Activated CD8-positive, alpha-beta memory T cell treated with anti-CD3 and anti-CD28 coated beads, Interleukin-2, amount 50 U/mL, for 4 hours (primary cell): ENCODE measurements at places on chromosomes 16 and 17.

GRCh38 chr16:58021661-58022551, 3.6 kb upstream of the MMP15 start:
- DNase-seq = no peak

DNA sequence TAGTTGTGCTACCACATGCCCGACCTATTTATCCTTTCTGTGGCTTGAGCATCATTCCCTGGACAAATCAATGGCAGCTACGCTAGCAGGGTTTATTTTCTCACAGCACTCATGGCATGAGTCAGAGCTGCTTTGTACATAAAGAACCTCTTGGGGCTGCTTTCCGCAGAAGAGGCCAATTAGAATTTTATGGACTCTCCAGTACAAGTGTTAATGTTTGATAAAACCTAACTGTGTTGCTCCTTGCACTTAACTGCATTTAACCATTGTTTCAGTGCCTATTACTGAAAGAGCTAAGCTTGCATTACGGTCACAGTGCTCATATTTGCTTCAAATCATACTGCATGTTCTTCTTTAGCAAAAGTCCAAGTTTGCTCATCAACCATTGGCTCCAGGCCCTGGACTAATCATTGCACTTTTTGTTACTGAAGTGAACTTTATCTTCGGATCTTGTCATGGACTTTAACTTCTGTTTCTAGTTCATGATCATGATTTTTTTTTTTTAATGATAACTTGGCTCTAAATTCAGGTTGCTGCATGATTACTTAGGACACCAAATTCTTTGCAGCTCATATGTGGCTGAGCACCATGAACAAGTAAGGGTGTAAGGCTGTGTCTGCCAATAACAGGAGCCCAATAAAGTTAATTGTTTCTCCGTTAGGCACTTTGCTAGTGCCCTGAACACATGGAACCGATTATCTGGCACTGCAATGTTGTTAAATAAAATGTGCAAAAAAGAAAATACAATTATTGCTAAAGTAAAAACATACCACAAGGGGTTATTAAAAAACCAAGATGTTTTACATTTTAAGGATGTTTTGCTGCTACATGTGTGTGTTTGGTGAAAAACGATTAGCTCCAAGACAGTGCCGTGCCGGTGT, 492.2 kb downstream of the KCNJ2 start:
- DNase-seq = no peak

- no peak for DNase-seq
These were observed 65.1 kb downstream of the NOG start for GRCh38 chr17:56658648-56659047.

DNA sequence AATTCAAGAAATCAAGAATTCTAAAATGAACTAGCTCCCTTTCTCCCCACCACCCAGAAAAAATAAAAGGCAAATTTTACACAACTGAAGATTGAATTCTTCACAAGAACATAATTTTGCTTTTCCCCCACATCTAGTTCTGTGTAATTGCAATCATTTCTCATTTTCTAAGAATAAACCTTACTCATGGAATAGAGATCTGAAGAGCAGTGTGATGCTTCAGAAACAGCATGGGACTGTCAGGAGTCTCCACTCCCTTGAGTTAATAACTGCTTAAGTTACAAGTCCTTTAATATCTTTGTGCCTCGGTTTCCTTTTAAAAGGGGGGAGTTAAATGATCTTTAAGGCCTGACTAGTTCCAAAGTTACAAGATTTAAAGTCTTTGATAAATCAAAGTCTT, 53.7 kb downstream of the CACNG1 start:
- no peak for DNase-seq

- no peak for DNase-seq
These were observed 8.7 kb downstream of the ATXN1L start for GRCh38 chr16:71854369-71854948.

- DNase-seq = no peak
These were observed 625.1 kb downstream of the HS3ST4 start for GRCh38 chr16:26316683-26317464.

DNA sequence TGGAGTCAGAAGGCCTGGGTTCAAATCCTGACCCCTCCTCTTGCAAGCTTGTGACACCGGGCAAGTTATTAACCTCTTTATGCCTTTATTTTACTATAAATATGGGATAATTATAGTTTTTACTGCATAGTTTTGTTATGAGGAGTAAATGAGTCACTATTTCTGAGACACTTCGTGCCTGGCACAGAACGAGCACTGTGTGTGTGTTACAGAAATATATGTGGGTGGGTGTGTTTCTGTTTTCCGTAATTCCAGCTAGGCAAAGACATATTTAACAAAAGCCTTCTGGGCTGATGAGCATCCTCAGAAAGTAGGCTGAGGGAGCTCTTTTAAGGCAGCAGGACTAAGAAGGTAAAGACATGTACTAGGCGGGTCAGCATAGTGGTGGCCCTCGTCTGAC, 417.9 kb downstream of the MAF start:
- no peak for DNase-seq

GRCh38 chr16:72191551-72191950, 19.6 kb upstream of the PMFBP1 start:
- DNase-seq = no peak

GRCh38 chr17:32773856-32774694, 102.8 kb downstream of the MYO1D start:
- DNase-seq = no peak

DNA sequence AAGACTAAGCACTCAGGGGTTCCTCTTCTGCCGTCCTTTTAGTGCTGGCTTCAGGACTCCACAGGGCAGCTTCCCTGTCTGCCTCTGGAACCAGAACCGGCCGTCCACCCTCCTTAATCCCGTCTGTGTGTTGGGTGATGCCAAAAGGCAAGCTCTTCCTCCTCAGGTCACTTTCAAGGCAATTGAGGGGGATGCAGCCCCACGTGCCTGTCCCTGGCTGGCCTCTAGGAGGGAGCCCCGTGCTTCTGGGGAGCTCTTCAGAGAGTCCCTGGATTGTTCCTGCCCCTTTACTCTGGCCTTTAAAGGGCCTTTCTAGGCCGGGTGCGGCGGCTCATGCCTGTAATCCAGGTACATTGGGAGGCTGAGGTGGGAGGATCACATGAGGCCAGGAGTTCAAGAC, 77.1 kb downstream of the CRISPLD2 start:
- no peak for DNase-seq

- DNase-seq = no peak
These were observed 5.4 kb downstream of the HEATR3 start for GRCh38 chr16:50071075-50071671.

- no peak for DNase-seq
These were observed 264.3 kb downstream of the CPPED1 start for GRCh38 chr16:12539185-12539929.

DNA sequence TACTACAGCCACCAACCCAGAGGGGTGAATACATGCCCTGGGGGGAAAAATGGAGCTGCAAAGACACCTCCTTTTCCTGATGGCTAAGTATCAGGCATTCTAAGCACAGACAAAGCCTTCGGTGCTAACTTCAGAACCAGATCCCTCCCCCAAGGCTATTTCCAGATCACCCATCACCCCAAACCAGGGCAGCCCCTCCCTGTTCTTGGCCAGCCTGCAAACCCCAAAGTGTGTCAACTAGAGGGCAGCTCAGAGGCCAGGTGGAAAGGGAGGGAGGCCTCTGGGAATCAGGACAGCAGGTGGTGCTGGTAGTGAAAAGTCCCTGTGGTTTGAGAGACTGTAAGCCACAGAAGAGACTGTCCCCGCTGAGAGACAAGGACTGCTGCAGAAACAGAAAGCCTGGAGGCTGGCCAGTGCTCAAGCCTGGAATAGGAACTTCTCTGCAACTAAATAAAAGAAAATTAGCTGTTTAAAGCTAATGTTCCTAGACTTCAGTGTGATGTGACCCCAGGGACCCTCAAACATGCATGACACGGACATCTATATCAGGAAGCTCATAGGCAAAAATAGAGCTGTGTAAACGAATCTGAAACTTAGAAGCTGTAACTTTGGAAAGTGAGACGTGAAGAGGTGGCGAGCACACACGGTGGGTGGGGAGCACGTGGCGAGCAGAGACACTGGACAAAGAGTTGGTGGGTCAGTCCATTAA, 9.1 kb downstream of the TUBG1 start:
- DNase-seq = no peak

DNA sequence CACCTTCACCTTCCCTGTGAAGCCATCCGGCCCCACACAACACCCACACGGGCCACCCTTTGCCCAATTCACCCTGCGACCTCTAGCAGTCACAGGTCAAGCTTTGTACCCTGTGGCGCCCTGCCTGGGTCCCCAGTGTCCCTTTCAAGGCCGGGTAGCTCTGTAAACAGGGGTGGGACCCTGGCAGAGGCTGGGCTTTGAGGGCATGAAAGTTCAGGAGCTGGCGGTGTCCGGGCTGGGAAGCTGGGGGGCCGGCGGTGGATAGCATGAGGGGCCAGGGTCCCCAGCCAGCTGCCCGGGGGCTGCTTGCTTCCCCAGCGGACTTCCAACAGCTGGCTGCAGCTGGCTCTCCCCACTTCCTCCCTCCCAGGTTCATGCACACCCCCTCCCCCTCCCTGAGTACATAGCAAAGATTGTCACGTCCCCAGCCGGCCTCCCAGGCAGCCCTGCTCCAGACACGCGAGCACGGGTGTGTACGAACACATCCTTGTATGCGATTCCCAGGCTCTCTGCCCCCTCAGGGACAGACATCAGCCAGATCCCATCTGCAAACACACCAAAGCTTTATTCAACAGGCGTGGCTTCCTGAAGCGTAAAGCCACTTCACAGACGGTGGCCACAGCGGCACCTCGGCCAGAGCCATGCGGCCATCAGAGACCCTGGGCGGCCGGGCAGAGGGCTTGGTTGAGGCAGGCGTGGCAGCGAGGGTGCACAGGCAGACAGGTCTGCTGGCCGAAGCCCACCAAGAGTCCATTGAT, 8.2 kb downstream of the NTHL1 start:
- DNase-seq = no peak

DNA sequence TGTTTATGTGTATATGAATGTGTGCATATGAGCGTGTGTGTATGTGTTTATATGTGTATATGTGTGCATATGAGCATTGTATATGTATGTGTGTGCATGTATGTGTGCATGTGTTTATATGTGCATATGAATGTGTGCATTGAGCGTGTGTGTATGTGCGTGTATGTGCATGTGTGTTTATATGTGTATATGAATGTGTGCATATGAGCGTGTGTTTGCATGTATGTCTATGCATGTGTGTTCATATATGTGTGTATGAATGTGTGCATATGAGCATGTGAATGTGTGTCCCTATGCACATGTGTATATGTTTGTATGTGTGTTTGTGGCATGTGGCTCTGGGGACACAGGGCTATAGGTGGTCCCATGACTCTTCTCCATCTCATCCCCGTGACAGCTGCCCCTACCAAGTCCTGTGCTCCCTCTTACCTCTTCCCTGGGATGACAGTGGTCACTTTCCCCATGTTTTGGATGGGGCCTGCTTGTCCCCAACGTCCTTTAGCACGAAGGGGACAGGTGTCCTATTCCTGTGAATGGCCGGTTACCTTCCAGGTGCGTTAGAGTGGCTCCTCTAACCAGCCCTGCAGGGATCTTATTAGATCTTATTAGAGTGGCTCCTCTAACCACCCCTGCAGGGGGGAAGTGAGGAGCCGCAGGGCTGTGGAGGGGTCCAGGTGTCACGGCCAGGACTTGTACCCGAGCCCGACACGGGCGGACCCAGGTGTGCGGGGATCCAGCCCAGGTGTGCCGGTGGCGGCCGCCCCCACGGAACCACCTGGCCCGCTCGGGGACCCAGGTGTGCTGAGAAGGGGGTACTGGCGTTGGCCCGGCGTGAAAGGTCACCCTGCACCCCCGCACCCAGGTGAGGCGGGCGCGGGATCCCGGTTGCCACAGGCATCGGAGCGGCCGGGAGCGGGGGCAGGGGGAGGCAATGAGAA, 105.6 kb downstream of the SEC14L1 start:
- no peak for DNase-seq

DNA sequence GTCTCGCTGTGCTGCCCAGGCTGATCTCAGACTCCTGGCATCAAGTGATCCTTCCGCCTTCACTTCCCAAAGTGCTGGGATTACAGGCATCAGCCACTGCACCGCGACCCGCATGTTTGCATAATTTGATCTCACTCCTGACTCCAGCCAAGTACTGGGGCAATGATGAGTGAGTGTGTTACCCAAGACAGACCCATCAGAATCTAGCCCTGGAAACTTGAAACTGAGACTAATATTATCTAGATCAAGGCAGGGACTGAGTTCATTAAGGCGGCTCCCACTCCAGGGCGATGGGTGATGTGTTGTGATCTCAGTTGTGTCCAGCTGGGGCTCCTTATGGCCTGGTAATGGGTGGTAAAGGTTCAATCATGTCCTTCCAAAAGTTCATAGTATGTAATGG, 53.4 kb downstream of the EMP2 start:
- DNase-seq = no peak

- no peak for DNase-seq
These were observed 59.9 kb downstream of the EPN2 start for GRCh38 chr17:19296786-19297778.

GRCh38 chr16:54077050-54077821, 209.4 kb downstream of the IRX3 start:
- DNase-seq = no peak

DNA sequence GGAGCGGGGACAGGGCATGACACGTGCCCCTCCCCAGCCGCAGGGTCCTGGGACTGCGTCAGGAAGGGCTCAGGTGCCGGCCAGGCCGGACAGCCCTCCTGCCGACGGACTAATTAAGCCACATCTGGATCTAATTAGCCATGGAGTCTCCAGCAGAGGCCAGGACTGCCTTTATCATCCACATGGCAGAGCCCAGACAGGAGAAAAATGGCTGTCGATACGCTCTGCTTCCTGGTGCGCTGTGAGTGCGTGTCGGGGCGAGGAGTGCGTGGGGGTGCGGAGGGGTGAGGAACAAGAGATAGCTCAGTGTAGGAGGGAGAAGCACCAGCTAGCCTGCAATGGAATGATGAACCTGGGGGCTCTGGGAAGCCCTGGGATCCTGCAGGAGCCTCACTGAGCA, 218.8 kb downstream of the IRF8 start:
- no peak for DNase-seq

DNA sequence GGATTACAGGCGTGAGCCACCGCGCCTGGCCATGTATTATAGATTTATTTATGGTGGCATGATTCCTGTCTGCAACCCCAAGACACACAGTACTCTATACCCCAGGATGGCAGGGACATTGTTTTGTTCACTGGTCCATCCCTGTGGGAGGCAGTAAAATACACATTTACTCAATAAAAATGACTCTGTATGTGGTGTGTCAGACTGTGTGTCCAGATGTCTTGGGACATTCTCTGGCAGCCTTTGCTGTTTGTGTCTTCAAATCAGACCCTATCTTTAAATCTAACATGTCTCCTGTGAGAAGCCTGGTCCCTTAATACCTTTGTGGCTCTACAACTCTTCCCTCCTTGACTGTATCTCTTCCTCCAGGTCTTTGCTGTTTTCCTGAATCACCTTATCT, 1.7 kb upstream of the COASY start:
- DNase-seq = no peak
